ENCODE measurements at places on chromosomes 3 and 15.

GRCh38 chr3:71312461-71312860, 271.1 kb downstream of the FOXP1 start:
- no peak for DNase-seq

GRCh38 chr15:90211440-90212143, 10.5 kb downstream of the SEMA4B start:
- no peak for DNase-seq

DNA sequence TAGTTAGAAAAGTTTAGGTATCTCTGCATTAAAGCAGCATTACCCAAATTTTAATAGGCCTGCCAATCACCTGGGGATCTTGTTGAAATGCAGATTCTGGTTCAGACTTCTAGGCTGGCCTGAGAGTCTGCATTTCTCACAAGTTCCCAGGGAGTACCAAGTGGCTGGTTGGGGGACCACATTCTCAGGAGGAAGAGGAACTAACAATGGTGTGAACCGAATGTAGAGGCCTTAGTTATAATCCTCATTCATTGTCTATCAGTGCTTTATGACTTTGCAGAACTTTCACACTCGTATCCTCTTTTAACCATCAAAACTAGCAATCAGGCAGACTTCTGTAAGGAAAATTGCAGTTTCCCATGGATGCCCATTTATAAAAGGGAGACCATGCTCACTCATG, 38.2 kb upstream of the UBE2E1 start:
- DNase-seq = no peak

GRCh38 chr3:2535206-2535605, 436.5 kb downstream of the CNTN4 start:
- no peak for DNase-seq

DNA sequence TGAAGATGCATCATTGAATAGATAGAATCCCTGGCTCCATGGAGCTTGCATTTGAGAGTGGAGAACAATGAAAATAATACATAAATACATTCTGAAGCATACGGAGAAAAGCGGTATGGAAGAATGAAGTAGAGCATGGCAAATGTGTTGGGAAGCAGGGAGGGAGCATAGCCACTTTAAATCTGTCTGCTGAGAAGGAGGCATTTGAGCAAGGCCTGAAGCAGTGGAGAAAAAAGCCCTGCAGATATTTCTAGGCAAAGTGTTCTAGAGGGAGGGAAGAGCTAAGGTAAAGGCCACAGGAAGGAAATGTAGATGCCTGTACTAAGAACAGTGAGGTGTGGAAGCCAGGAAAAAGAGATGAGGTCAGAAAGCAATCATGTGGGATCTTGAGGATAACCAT, 484.8 kb downstream of the CNTN3 start:
- DNase-seq = no peak

- DNase-seq = no peak
These were observed 823.9 kb upstream of the CFAP20DC start for GRCh38 chr3:59873576-59874230.

DNA sequence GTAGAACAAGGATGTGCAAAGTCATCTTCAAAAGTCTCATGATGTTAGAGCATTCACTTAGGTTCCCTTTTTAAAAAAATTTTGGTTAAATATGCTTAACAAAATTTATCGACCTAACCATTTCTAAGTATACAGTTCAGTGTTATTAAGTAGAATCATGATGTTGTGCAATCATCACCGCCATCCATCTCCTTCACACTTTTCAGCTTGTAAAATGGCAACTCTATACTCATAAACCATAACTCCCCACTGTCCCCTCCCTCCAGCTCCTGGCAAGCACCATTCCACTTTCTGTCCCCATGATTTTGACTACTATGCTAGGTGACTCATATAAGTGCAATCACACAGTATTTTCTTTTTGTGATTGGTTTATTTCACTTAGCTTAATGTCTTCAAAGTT, 895.0 kb downstream of the TBL1XR1 start:
- no peak for DNase-seq

DNA sequence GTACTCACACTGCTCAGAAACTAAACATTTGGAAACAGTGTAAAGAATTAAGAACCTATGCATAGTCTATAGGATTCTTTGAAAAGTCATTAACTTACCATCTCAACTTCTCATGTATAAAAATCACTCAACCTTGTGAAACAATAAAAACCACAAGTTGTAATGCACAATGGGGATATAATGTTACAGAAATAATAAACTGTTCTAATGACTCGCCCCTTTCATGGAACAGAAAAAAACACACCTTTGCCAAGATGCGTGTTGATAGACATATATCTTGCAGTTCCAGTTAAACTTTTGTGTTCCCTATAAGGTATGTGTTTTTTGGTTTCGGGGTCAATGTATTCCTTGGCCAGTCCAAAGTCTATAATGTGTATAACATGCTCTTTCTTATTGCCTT, 50.8 kb upstream of the PPIB start:
- no peak for DNase-seq

DNA sequence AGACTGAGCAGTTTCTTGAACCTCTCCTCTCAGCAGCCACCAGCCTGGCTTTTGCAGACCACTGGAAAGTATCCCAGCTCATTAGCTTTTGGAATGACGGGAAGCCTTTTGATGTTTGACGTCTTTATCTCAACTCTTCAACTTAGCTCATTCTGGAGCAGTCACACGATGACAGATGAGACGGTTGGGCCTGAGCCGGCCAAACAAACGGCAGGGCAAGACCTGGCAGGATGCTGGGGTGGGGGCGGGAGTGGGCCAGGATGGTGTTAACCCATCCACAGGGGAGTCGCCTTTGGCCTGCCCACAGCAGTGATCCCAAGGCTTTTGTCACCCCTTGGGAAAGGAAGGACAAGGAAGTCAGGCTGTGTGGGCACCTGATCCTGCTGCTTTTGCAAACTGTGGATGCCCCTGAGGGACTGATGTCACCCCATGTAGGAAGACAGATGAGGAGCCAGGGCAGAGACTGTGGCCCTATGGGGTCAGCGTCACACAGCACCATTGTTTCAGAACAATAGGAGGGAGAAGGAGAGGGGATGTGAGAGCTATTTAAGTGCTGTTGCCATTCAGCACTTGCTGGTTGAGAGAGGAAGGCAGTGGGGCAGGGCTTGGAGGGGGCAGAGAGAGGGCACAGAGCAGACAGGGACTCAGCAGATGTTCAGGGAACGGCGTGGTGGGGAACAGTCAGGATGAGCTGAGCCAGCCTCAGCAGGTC, 121.9 kb upstream of the CTDSPL start:
- no peak for DNase-seq

DNA sequence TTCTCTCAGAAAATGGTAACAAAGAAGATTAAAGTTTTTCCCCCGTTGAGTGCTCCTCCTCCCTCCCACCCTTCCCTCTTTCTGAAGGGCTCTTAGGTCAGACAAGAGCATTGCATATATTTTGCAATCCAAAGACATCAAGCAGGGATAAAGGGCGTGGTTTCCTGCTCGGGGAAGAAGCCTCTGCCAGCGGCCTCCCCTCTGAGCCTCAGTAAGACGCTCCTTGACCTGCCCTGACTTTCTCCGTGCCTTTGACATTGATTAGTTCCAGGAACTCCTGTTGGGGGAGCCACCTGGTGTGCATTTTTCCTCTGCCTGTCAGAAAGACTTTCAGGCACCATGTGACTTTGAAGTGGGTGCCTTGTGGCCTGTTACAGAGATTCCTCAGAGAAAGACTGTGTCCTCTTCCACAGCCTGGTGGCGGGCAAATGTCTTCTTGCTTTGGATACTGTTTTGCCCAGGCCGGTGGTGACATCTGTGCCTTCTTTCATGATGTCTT, 87.2 kb upstream of the TBL1XR1 start:
- DNase-seq = no peak

- DNase-seq = no peak
These were observed 1048.1 kb downstream of the ROBO2 start for GRCh38 chr3:78088006-78088405.
